Brain microvascular endothelial cell (primary cell): ENCODE measurements at places on chromosomes 1 and 21.

- no peak for DNase-seq
Observed at GRCh38 chr1:237186675-237187074, 144.7 kb downstream of the RYR2 start.

- DNase-seq = no peak
Observed at GRCh38 chr1:12048372-12048771, 14.7 kb upstream of the TNFRSF8 start.

DNA sequence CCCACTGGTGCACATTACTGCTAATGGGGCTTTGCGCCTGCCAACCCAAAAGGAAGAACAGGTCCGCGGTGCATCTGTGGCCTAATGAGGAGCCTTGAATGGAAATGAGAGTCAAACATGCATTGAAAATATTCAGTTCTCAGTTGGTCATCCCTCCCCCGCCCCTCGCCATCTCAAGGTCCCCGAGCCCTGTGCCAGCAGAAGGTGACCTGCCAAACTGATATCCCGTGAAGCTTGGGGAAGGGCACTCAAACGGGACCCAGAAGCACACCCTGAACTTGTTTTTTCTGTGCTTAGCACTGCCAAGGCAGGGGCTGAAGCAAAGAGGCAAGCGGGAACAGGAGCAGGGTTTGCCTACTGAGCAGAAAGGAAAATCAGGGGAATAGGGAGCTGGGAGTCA, 67.9 kb upstream of the ZNF648 start:
- DNase-seq = no peak

DNA sequence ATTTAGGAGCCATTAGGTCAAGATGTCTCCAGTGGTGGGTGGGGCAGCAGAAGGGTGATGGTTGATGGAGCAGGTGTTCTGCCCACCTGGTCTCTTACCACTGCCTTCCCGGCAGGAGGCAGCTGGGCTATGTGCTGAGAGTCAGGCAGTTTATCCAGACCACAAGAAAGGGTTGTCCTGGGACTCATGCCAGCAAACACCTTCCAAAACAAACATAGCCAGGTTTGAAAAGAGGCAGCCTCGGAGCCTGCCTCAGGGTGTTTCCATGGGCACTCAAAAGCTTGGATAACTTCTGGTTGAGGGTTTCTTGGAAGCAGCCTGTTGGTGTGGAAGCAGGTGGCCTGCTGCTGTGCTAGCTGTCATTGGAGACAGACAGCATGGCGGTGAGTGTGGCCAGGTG, 187.2 kb downstream of the PCP4 start:
- DNase-seq = no peak

- no peak for DNase-seq
Observed at GRCh38 chr1:228497817-228498216, 10.6 kb downstream of the RNF187 start.

DNA sequence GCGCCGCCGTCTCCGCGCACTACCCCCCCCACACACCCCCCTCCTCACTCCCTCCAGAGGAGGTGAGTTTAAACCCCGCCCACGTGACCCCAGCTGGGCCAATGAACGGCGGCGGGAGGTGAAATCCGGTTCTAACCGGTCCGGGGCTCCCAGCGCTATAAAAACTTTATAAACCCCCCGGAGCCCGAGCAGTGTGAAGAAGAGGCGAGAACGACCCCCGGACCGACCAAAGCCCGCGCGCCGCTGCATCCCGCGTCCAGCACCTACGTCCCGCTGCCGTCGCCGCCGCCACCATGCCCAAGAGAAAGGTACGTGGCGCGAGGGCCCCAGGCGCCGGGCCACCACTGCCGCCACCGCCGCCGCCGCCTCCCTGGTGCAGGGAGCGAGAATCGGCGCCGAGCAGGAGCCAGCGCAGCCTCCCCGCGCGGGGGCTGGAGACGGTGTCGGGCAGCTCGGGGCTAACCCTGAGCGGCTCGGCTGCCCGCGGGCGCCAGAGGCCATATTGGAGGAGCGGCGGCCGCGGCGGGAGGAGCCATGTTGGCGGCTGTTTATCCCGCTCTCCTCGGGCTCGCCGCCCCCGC, at the start of gene HMGN2:
Gene HMGN2, plus strand, starts transcription at position 121 of the 581 bp plus-strand sequence. Its CDS starts 173 bp downstream, at position 294.
- peak; percentile 68 for DNase-seq

- DNase-seq = no peak
Observed at GRCh38 chr1:172766462-172766861, 107.6 kb downstream of the FASLG start.

GRCh38 chr1:41862384-41863221, 56.1 kb downstream of the HIVEP3 start:
- DNase-seq = peak; percentile 97
